ENCODE measurements at places on chromosomes 4 and X.

GRCh38 chr4:110124711-110125110 lies 73.7 kb downstream of the ELOVL6 start:
- no peak for DNase-seq

- no peak for DNase-seq
These were observed 147.2 kb downstream of the RELL1 start for GRCh38 chr4:37538931-37539330.

DNA sequence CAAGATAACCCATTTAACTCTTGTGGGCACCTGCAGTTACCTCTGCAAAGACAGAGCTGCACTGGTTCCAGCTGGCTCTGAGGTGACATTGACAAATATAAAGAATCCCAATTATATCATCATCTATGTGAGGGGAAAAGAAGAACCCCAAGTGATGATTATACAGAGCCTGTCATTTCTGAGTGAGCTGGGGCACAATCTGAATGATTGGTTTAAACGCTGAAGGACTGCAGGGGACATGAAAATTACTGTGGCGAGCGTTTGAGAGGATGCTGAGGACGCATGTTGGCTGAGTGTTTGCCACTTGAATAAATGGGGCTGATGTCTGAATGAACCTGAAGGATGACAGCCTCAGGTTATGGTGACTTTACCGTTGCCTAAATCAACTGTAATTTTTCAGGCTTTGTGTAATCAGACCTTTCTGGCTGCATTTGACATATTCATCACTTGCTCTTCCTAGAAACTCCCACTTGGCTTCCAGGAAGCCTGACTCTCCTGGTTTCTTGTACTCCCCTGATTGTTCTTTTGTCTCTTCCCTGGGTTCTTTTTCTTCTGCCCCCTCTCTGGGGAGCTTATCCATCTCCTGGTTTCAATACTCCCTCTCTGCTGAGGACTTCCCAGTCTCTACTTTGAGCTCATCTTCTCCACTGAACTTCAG lies 4.1 kb upstream of the HSD17B10 start:
- DNase-seq = no peak

- no peak for DNase-seq
These were observed at the start of gene GIMD1 for GRCh38 chr4:106368678-106369077. TSS of gene GIMD1 (minus strand) at chr4:106368778. CDS start at chr4:106367435, 1,343 bp downstream.

GRCh38 chr4:44425614-44426208 lies 22.9 kb downstream of the KCTD8 start:
- DNase-seq = peak; percentile 69

DNA sequence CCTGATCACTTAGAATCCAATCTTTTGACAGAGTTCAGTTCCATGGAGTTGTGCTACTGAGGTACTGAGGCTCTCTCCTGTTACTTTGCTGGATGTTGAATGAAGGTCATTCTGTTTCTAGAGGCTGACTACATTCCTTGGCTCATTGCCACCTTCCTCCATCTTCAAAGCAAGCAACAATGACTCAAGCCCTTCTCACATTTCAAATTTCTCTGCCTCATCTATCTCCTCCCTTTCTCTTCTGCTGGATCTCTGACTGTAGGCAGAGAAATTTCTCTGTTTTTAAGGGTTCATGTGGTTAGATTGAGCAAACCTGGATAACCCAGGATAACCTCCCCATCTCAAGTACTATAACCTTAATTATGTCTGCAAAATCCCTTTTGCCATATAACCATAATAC lies 775.4 kb downstream of the STPG2 start:
- DNase-seq = no peak

GRCh38 chrX:39445336-39445735 lies 644.1 kb downstream of the MID1IP1 start:
- DNase-seq = no peak

DNA sequence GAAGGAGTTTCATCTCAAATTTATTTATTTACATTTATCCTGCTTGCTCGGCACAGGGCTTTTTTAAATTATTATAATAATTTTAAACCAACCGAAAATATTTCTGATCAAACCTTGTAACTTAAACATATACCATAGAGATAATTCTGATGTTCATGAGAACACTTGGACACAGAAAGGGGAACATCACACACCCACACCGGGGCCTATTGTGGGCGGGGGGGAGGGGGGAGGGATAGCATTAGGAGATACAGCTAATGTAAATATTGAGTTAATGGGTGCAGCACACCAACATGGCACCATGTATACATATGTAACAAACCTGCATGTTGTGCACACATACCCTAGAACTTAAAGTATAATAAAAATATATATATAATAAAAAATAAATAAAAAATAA lies 2.9 kb downstream of the ANXA5 start:
- DNase-seq = no peak

- DNase-seq = no peak
These were observed 28.9 kb downstream of the AFF1 start for GRCh38 chr4:86963697-86964096.

- no peak for DNase-seq
These were observed 218.5 kb upstream of the FGF13 start for GRCh38 chrX:138929926-138930582.

DNA sequence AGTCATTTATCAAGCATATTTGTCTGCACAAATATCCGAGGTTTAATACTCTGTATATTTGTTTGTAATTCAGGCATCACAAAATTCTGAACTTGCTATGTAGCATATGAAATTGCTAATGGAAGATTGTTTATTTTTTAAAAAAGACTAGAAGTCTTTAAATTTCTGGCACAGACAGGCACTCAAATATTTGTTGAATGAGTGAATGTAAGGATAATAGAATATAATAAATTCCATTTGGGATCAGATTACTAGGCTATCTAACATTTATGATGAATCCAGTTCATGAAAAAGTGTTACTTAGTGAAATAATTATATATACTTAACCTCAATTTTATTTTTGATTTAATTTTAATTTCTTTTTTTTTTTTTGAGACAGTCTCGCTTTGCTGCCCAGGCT lies 30.4 kb upstream of the TEC start:
- no peak for DNase-seq

DNA sequence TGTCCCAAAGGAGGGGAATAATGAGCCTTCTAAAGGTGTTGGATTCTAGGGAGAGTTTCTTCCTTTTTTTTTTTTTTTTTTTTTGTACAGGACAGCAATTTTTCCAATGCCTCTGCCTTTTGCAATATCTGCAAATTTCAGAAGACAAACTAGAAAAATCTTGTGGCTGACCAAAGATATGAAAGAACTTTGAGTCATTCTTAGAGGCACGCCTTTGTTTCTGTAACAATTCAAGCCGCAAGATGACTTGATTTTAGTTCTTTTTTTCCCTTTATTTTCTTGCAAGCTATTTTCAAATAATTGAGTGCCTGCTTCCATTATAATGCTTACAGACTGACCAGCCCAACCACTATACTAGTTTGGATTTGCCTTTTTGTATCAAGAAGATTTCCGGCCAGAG lies 47.6 kb upstream of the UXT start:
- no peak for DNase-seq

- no peak for DNase-seq
These were observed 20.4 kb downstream of the SPCS3 start for GRCh38 chr4:176339936-176340761.

GRCh38 chr4:86522349-86522748 lies 71.8 kb upstream of the PTPN13 start:
- DNase-seq = no peak

- no peak for DNase-seq
These were observed 20.6 kb upstream of the SUPT20HL2 start for GRCh38 chrX:24334461-24334860.

DNA sequence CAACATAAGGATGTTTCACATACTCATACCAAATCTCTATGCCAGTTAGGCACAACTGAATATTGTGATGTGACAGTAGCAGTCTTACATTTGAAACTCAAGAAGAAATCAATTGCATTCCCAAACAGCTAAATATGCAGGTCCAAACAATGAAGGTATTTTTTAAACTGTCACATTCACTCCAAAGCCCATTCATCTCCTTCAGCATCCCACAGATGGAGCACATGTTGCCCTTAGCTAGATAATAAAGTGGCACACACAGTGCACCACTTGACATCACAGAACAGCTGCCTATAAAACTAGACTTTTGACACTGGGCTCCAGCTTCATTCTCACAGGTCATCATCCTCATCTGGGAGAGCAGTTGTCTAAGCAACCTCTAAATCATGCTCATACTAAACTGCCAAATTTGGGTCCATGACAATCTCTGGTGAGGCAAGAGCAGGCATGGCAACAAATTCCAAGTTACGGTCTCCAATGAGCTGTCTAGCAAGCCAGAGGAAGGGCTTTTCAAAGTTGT lies 26.2 kb upstream of the ARHGEF6 start:
- DNase-seq = no peak

DNA sequence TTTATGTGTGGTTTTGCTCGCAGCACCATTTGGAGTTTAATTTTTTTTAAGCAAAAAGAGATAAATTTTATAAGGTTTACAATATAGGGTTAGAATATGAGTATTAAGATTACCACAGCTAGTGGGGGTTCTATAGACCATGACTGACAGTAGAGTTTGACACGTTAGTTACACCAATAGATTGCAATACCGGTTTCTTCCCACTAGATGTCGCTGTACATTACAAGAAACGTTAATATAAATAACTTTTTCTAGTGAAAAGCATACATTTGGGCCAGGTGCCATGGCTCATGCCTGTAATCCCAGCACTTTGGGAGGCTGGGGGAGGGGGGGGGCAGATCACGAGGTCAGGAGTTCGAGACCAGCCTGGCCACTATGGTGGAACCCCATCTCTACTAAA lies 433.6 kb downstream of the MAGEB5 start:
- no peak for DNase-seq

GRCh38 chr4:129046055-129046959 lies 47.0 kb downstream of the SCLT1 start:
- no peak for DNase-seq

GRCh38 chr4:7254736-7255487 lies 62.6 kb downstream of the SORCS2 start:
- DNase-seq = peak; percentile 68

- DNase-seq = no peak
These were observed 390.1 kb downstream of the ADAM29 start for GRCh38 chr4:175308236-175308635.

DNA sequence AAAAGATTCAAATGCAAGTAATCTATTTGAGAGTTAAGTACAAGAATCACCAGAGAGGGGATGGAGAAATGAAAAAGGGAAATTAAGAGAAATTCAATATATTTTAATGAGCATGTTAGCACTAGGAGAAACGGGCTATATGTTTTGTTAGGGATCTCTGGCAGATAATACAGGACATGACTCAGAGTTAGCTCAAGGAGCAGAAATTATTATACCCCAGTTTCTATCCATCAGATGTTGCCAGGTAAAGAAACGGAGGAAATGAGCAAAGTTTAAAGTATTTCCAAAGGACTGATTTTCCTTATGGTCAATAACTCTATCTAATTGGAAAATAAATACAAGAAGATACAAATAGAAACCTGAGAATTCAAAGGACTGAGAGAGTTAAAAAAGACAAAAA lies 867.6 kb downstream of the TRAM1L1 start:
- DNase-seq = no peak

- no peak for DNase-seq
These were observed 52.9 kb upstream of the PAGE5 start for GRCh38 chrX:55167124-55167803.

- no peak for DNase-seq
These were observed 103.5 kb upstream of the VEGFC start for GRCh38 chr4:176896211-176896610.

Data from glutamatergic neuron (in vitro differentiated cells).